ENCODE measurements at places on chromosomes 11 and 22.

DNA sequence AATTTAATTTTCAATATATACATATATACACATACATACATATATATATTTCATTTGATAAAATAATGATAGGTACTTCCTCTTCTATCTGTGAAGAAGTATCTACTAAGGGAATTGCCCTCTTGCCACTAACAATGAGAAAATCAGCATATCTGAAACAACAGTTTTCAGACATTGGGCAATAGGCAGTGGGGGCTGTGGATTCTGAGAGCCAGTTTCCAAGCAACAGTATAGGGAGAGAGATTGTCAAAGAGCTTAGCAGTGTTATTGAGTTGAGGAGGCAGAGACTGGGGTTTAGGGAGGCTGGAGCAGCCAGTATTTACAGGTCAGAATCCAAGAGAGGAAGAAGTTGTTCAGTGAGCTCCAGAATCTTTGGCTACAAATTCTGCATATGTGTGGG is 119.3 kb downstream of the ARFGAP2 start:
- DNase-seq, result no peak

DNA sequence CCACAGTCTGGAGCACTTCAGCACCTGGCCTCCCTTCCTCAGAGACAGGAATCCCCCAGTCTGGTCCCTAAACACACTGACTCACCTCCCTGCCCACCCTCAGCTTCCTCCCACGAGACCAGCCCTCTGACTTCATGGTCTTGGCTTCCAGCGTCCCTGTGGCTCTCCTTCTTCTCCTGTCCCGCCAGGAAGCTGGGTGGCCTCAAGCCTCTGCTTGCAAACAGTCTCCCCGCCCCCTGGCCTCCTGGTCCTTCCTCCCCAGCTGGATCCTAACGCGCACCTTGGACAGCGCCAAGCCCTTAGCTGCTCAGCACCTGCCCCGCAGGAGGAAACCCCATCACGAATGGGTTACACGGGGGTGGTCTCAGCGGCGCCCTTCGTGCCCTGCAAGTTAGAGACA is 4.5 kb downstream of the NCF4 start:
- DNase-seq, result no peak

GRCh38 chr22:17742527-17742902 is 31.8 kb downstream of the BID start:
- DNase-seq, result peak; percentile 43

DNA sequence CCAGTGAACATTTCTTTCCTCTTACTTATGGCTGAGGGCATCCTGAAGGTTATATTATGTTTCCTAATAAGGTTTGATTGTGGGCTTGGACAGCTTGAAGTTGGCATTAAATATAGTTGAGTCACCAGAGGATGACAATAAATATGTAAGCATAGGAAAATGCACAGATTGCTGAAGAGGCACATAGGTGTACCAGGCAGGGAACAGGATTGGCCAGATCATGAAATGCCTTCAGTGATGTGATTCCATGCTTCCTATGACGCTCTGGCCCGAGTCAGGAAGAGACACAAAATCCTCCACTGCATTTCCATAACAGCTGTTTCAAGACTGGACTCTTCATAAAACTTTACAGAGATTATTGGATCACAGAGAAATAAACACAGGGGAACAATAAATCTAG is 41.4 kb upstream of the SYN3 start:
- DNase-seq, result no peak

DNA sequence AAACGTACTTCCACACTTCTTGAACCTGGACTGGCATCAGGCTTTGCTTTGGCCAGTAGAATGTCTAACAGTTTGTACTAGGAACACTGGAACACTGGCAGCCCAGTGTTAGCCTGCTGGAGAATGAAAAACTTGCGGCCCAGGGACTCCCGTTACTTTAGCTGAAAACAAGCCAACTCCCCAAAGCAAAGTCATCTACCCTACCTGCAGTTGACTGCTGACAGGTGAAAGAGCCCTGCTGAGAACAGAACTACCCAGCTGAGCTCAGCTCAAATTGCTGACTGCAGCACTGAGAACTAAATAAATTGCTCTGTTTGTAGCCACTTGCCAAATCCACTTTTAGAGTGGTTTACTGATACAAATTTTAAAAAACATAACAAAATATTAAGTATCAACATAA is 342.5 kb downstream of the LRRC4C start:
- no peak for DNase-seq

- DNase-seq, result no peak
Observed at GRCh38 chr11:68387840-68388239, 72.7 kb upstream of the PPP6R3 start.

DNA sequence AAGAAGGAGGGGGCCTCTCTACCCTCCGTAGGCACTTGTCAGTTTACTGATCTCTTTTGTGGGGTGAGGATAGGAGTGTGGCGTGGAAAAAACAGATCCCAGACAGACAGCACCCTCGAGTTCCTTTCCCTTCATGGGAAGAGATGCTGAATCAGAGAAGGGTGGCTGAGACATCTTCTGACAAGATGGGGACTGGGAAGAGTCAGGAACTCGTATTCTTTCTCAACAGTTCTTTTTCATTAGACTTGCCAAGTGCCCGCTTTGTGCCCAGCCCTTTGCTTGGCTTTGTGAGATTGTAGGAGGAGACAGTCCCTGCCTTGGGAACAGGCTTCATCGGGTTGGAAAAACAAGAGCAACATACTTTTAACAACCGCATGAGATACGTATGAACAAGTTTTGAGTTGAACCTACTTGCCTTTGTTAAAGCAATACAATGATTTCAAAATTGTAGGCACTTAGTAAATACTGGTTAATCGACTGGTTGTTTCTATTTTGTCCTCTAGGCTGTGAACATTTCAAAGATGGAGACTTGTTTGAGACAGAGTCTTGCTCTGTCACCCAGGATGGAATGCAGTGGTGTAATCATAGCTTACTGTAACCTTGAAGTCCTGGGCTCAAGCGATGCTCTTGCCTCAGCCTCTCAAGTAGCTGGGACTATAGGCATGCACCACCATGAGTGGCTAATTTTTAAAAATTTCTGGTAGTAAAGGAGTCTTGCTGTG is 1.1 kb downstream of the RRM1 start:
- DNase-seq, result no peak

DNA sequence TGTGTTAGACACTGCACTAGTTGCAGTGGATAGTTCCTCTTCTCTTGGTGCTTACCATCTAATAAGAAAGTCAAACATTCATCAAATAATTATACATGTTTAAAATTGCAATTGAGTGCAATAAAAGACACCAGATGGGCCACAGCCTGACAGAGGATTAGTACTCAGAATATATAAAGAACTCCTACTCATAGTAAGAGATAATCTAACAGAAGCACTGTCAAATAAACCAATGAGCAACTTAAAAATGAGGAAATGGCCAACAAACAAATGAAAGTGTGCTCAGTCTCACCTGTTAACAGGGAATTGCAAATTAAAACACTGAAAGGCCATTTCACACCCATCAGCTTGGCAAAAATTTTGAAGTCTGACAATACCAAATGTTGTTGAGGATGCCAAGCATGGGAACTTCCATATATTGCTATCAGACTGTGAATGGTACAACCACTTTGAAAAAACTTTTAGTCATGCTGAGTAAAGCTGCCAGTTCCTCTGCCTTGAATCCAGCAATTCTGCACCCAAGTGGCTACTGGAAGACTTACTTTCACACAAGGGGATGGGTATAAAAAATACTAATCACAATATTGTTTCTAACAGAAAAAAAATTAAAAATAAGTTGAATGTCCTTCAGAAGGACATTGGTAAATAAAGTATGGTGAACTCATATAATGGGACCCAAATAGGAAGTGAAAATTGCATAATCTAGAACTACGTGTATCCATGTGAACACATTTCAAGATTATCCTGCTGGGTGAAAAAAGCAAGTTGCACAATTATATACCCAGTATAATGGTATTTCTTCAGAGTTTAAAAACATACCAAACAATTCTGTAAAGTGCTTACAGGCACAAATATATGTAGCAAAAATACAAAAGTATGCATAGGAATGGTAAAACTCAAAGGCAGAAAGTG is 41.4 kb upstream of the CREB3L1 start:
- no peak for DNase-seq

DNA sequence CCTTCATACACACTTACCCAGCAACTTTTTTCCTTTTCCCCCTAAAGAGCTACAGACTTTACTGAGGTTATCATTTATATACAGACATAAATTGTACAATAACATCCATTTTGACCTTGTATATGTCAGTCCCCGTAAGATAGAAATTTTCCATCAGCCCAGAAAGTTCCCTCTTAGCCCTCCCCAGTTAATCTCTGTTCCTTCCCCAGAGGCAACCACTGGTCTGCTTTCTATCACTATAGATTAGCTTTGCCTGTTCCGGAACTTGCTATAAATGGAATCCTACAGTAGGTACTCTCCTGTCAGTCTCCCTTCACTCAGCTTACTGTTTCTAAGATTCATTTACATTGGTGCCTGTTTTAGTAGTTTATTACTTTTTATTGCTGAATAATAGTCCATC is 54.9 kb downstream of the TSPAN18 start:
- no peak for DNase-seq

GRCh38 chr22:30204742-30205111 is 41.8 kb downstream of the LIF start:
- DNase-seq, result no peak

DNA sequence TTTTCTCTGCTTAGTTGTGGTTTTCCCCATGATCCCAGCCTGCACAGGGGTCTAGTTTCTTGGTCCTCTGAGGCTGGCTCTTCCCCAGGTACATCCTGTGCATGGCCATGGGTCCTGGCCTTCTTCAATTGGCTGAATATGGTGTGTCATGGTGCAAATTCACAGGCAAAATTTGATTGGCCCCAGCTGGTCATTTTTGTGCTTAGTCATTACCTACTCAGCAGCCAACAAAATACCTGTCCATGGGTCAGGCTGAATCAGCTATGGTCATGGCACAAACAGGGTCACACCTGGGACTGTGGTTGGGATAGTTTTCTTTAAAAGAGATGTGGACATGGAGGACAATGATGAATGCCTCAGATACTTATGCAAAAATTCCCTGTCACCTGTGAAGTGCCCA is 85.7 kb downstream of the CSNK2A3 start:
- DNase-seq, result no peak

GRCh38 chr11:102583141-102583873 is 41.8 kb downstream of the MMP20 start:
- no peak for DNase-seq

DNA sequence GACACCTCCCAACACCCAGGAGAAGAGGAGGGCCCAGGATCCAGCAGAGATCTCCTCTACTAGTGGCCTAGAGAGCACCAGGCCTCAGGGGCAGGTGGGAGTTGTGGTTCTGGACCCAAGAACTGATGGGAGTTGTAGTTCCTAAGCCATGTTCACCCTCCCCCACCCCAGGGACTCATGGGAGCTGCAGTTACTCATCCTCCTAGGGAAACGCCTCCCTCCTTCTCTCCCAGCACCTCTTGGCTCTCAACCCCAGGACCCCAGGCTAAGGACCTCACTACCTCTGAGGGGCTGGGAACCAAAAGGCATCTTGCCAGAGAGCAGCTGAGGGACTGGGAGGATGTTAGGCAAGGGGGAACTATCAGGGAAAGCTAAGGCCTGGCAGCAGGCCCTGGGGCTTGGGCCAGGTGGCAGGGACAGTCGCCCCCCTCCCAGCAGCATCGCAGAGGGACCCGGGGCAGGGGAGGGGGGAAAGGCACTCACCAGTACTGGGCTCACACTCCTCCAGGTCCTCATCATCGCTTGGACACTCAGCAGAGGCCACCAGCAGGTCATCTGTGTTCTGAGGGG is 28.9 kb downstream of the SLC22A12 start:
- no peak for DNase-seq

DNA sequence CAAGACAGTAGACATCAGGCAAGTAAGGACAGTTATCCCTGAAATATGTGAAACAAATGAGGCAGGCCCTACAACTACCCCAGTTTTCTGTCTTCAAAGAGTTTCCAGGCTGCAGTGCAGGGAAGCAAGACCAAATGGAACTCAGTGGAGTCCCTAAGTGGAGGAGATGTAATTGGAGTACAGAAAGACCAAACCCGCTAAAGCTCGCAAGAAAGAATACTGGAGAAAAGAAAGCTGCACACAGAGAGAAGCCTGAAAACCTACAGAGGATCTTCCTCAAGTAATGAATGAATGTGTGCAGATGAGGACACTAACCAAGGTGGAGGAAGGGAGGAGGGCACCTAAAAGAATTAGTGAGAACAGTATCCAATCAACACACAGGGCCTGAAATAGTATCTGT is 1.3 kb upstream of the OR56A3 start:
- no peak for DNase-seq

GRCh38 chr22:21759093-21759492 is 23.5 kb upstream of the YPEL1 start:
- DNase-seq, result no peak

GRCh38 chr22:30506507-30506968 is 1.0 kb upstream of the SEC14L4 start:
- DNase-seq, result no peak

GRCh38 chr11:117127171-117127901 is 16.8 kb upstream of the PAFAH1B2 start:
- DNase-seq, result no peak

GRCh38 chr11:36748836-36749235 is 150.8 kb upstream of the RAG2 start:
- no peak for DNase-seq

- DNase-seq, result no peak
Observed at GRCh38 chr22:50605613-50606074, 5.1 kb downstream of the MAPK8IP2 start.

GRCh38 chr11:74702383-74703007 is 28.7 kb downstream of the CHRDL2 start:
- no peak for DNase-seq

- no peak for DNase-seq
Observed at GRCh38 chr11:115720602-115721245, 216.5 kb upstream of the CADM1 start.

DNA sequence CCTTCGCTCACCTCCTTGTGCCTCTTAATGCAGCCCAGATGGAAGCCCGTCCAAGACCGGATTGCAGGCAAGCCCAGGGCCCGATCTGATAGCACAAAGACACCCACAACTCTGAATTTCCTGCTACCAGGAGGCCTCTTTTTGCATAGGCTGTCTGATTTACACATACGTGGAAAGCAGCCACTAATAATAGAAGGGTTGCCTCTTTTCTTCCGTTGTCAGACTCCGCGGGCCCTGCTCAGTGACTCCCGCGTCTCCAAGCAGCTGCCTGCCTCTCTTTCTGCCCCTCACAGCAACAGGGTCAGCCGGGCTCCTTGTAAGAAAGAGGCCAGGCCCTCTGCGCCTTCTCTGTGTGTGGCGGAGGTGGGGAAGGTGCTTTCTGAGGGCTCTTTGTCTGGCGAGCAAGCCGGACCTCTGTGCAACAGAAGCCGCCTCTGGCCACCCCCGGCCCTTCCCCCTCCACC is 26.7 kb downstream of the FLI1 start:
- DNase-seq, result no peak

GRCh38 chr11:12148882-12149281 is 38.5 kb downstream of the MICAL2 start:
- DNase-seq, result no peak
